ENCODE measurements at places on chromosomes 4 and X.

- DNase-seq = peak; percentile 70
Observed at GRCh38 chrX:131812847-131813825, 210.0 kb upstream of the STK26 start.

DNA sequence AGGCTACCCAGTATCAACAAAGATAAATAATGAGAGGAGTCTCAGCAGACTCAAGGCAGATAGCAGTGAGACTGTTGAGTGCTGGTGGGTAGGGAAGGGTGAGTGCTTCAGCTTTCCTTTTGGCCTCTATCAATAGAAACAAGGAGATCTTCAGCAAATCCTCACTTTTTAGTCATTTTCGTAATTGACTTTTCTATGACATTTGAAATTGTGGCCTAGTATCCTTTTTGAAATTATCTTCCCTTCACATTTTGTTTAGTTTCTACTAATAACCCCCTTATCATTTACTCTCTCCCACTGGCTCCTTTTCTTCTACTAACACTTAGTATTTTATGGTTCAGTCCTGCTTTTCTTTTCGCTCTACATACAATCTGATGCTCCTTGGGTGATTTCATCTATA is 44.9 kb downstream of the LIN54 start:
- no peak for DNase-seq

- no peak for DNase-seq
Observed at GRCh38 chr4:11299016-11299415, 129.7 kb downstream of the HS3ST1 start.

- no peak for DNase-seq
Observed at GRCh38 chr4:167031534-167032156, 202.6 kb downstream of the SPOCK3 start.

GRCh38 chrX:132094164-132094563 is 33.7 kb downstream of the FRMD7 start:
- no peak for DNase-seq

DNA sequence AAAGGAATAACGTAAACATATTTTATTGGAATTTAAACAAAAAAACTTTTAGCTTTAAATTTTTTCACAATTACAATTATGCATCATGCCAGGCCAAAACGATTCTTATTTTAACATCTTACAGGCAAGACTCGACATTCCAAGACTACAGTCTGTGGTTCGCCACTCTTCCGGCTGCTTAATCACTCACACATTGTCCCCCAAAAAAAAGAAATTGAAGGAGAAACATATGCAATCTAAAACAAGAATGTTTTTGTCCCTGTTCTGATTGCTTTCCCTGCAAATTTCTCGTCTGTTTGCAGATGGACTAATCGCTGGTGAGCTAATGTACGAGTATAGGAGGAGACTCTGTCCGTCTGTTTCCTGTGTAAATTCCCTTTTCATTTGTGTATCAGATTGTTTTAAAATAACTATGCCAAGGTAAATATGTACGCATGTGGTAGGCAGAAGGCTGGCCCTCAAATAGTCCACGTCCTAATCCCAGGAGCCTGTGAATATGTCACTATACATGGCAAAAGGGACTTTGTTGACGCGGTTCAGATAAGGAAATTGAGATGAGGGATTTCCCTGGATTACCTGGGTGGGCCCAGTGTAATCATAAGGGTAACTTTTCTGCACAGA is 37.7 kb upstream of the MTNR1A start:
- no peak for DNase-seq

DNA sequence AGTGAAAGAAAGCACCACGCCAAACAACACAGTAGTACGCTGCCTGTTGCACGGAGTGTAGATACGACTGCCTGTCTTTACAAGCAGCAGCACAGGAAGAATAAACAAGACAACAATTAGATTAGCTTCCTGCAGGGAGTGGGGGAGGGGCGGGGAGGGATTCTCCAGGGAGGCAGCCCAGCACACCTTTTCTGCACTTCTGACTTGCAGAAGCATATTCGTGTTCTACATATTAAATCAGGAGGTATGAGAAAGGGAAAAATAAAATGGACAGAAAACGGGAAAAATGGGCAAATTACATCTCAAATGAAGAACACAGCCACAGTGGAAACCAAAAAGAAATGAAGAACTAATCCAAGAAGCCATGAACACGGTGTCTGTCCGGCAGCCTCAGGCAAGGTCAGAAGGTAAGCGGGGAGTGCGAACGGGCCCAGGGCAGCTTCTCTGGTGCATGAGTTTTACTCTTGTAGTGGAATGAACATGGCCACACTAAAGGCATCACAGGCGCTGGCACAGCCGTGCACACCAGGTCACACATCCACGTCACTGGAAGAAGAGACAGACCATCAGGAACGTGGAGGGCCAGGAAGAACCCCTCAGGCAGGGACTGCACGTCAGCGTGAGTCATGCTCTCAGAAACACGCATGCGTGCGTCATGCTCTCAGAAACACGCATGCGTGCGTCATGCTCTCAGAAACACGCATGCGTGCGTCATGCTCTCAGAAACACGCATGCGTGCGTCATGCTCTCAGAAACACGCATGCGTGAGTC is 20.1 kb upstream of the ADRA2C start:
- no peak for DNase-seq

GRCh38 chrX:42776195-42776594 is 1.8 kb downstream of the PPP1R2C start:
- no peak for DNase-seq

DNA sequence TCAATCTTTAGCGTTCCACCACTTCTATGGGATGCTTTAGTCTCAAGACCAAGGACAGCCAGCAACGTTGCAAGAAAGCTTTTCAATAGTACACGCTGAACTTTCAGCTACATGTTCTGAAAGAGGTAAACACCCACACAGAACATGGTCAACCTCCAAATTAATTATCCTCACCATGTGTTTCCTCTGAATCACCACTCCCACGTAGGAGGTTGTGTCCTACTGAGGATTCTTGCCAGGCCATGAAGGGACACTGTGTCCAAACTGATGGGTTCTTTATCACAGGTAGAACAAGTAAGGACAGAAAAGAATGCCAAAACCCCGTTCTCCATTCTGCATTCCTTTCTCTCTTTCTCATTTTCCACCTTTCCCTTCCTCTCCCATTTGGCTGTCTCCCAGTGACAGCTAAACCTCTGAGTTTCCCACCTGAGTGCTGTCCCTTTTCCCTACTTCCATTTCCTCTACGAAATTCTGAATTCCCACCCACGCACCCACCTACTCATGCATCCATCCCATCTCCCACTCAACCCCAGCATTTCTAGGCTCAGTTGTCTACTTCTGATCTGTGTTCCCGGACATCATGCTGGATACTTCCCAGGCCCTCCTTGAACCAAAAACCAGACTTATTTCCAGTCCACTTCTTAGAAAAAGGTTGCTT is 29.0 kb upstream of the GPM6B start:
- DNase-seq = no peak

DNA sequence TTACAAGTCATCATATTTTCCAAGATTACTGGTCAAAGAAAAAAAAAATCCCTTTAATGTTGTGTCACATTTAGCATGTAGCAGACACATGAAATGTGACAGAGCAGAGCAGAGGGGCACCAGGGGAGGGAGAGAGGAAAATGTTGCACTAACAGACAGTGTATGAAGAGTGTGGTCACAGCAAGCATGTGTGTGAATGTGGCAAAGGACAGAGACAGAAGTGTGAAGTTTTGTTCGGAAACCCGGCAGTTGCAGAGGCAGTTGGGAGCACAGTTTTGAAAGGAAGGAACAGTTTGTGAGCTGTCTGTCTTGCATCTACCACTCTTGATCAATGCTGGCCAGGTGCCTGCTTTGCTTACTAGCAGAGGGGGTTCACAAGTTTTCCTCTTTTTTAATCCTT is 83.9 kb upstream of the MAP3K15 start:
- DNase-seq = no peak

DNA sequence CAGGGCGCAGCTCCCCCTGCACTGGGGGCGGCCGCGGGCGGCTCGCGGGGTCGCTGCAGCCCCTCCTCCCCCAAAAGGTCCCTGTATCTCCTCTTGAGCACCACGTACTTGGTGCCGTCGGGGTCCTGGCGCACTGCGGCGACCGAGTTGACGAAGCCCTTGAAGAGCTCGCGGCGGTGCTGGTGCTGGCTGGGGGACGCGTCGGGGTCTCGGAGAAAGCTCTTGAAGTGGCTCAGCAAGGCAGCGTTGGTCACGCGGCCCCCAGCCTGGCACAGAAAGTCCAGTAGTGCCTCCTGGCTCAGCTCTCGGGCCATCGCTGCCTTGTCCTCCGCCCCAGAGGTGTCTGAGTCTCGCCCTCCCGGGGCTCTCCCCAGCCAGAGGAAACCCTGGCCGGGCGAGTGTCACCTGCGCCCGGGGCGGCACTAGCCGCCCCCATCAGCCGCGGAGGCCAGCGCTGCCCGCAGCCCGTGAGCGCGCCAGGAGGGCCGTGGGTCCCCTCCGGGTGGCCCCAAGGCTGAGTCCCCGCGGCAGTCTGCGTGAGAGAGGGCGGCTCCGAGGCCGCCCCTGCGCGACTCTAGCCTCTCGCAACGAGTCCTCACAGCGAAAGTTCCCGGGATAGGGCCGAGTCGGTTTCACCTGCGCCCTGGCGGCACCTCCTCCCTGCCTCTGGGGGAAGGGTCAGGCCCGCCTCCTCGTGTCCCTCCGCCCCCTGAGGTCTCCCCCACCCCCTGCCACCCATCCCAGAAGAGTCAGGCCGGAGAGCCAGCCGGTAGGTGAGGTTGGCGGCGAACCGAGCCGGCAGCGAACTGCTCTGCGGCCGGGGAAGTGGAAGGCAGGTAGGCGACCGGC is at the start of gene SOWAHB:
Gene SOWAHB, minus strand, starts transcription at position 609 of the 849 bp plus-strand sequence. Its CDS starts 295 bp downstream, at position 314.
- peak; percentile 41 for DNase-seq

DNA sequence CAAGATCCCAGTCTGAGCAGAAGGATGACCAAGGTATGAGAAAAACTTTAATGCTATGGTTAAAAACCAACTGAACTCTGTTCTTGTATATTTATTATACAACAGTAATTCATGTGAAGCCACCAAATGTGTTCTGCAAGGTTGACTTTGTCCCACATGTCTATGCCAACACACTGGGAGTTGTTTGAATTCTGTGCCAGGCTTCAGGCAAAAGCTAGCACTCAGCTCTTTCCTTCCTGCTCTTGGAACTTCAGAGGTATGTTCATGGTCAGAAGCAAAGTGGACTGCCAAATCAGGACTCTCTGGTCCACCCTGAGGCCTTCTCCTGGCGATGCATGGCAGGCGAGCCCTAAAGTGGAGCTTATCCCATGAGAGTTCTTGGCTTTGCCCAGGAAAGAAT is 205.6 kb upstream of the AR start:
- DNase-seq = no peak

- DNase-seq = peak; percentile 2
Observed at GRCh38 chrX:140762061-140762460, 52.5 kb downstream of the LINC00632 start.

DNA sequence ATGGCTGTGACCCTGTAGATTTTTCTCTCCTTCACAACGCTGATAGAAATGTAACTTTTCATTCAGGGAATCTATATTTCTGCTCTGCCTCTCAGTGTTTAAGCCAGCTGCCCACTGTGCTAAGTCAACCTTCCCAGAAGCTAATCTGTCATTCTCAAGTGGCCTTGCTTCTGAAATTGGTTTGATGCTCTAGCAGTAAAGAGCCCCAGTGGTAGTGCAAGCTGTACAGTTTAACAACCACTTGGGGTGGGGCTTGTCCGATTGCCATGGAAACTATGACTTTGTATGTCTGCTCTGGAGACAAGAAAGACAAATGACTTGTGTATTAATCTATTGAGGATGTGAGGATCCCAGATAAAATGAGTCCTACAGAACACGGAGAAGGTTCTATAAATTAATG is 620.9 kb upstream of the GALNT7 start:
- DNase-seq = no peak

DNA sequence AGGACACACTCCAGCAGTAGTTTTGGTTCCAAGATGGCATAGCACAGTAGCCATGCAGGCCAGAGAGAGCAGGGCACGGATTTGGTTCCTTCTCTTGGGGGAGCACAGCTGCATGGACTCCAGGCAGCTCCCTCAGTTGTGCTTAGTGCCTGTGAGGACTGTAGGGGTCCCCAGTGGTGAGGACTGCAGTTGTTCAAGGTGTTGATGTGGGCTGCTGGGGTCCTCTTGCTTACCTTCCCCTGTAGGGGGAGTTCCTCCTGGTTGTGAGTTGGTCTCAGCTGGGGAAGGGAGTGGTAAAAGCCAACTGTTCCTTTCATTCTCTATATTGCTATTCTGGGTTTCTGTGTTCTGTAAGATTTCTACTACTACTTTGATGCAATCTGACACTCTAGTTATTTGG is 606.5 kb downstream of the MAGEB5 start:
- DNase-seq = no peak

- no peak for DNase-seq
Observed at GRCh38 chrX:80879916-80880315, 70.2 kb upstream of the BRWD3 start.

DNA sequence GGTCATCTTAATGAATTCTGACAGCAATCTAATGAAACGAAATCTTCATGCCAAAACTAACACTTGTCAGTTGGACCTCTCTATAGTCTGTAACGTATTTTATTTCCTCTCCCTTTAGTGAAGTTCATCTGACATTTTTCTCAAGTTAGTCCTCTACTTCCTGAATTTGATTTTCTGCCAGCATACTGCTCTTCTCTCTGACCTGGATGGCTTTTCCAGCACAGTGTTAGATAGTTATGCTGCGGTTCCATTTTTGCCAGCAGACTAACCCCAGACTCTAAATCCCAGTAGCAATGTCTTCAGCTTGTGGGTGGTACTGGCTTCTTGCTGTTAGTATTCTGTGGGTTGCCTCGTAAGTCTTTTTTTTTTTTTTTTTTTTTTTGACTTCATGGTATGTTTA is 146.7 kb upstream of the VEGFC start:
- no peak for DNase-seq

DNA sequence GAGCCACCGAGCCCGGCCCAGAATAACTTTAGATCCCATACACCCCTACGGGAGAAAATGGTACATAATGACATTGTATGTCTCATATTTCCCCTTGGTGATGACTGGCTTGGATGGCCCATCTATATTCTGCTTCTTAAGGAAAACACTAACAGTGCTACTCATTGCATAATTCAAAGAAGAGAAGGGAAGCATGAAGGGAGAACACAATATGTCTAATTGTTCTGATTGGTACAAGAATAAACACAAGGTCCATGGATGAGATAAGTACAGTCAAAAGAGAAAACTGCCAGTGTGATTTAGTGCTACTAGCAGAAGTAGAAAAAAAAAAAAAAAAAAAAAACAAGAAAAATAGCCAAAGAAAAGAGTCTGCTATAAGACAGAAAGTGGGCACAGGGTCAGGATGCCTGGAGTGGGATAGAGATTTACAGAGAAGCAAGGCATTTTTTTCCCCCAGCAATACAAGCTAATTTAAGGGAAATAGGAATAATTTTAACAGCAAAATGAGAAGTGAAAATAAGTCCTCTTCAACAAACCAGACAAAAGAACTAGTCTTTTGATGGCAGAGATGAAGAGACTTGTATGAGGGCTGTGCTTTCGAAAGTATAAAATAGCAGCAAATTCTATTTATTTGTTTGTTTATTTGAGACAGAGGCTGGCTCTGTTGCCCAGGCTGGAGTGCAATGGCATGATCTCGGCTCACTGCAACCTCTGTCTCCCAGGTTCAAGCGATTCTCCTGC is 96.5 kb upstream of the MAP3K15 start:
- DNase-seq = no peak
